Lung microvascular endothelial cell (primary cell): ENCODE measurements at places on chromosomes 2 and 18.
A peak's percentile ranks its signal among the peaks of the same experiment; 100 is the strongest.

GRCh38 chr2:229431327-229431954 is 160.4 kb upstream of the PID1 start:
- peak; percentile 78 for DNase-seq

GRCh38 chr2:172549131-172549530 is 6.8 kb upstream of the PDK1 start:
- no peak for DNase-seq

GRCh38 chr2:202317080-202317857 is 51.7 kb downstream of the NOP58 start:
- peak; percentile 92 for DNase-seq

GRCh38 chr18:48137374-48138081 is 207.1 kb upstream of the SMAD2 start:
- no peak for DNase-seq

- DNase-seq = peak; percentile 14
Measured at GRCh38 chr2:43708891-43709290, 32.7 kb upstream of the C1GALT1C1L start.

DNA sequence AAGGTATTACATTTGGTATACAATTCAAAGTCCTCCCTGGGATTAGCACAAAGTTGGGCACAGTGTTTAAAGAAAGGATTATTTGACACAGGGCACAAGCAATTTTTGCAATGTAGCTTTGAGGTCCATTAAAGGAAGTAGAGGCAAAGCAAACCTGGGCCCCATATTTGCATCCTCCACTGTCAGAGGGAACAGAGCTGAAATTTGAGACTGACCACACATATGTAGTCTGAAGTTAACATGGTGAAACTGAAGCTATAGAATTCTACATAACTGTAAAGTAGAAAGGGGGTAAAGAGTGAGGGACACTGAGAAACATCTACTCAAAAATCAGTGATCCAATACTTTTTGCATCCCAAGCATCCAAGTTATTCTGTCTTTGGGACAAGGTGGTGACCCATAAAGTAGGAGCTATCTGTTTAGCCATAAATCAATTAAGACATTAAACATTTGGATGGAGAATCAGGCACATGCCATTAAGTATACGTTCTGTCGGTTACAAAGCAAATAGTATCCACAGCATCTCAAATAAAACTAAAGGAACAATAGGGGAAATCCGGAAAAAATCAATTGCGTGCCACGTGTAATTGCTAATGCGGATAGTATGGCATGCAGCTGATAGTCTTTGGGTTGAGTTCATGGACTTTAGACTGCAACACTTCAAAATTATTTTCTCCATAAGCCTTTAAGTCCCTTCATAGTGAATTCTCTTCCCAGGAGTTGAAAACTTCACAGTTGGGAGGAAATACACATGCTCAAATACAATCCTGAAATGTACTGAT is 72.6 kb downstream of the PLEKHM3 start:
- no peak for DNase-seq

- DNase-seq = no peak
Measured at GRCh38 chr2:203706403-203706802, at the start of gene CD28. TSS of gene CD28 (plus strand) at chr2:203706639. CDS start at chr2:203706697, 58 bp downstream.

- peak; percentile 69 for DNase-seq
Measured at GRCh38 chr2:636641-637405, 40.4 kb downstream of the TMEM18 start.

- DNase-seq = no peak
Measured at GRCh38 chr2:36677996-36678605, 18.4 kb upstream of the VIT start.

DNA sequence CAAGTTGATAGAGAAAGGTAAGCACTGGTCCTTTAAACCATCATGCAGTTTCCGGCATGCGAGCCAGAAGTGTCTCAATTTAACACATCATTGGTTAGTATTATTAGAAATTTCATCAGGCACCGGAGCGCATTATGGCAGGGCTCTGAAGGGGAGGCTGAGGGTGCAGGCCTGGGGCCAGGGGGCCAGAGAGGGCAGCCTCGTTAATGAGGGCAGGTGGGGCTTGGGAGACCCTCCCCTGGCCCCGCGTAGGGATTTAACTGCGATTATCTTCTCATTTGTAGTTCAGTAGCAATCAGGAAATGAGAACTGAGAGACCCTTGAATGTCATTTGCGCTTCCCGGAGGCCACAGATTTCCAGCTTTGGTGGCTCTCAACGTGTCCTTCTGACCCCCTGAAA is 246.4 kb downstream of the KLHL29 start:
- no peak for DNase-seq

DNA sequence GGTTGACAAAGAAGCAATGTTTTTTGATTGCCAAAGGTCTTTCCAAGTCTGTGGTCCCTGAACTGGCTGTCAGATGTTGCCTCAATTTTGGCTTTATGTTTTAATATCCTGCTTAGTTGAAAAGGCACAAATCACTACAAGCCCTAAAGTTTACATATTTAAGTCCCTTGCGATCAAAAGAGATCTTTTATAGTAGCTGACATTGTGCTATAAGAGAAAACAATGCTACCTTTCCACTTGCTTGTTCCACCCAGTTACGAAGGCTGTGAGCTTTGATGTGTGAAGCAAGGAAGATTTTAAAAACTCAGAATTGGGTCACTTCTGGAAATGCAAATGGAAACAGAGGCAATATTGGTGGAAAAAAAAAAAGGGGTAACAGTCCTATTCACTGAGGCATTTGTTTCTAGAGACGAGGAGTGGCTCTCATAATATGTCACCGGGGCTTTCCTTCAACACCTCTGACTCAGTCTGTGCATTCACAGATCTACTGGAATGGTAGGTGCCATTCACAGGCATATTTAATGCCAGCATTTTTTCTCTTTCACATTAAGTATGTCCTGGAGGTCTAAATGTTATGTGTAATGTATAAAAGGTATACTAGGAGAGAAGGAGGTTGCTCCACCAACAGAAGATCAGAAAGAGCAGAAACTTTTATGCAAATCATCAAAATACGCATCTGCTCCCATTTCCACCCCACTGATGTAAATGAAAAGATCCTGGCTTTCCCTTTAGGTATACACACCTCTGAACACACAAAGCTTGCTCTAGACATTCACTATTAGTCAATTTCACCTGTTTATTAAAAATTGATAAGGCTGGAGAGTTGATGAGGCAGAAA is 91.8 kb downstream of the TGIF1 start:
- DNase-seq = no peak

DNA sequence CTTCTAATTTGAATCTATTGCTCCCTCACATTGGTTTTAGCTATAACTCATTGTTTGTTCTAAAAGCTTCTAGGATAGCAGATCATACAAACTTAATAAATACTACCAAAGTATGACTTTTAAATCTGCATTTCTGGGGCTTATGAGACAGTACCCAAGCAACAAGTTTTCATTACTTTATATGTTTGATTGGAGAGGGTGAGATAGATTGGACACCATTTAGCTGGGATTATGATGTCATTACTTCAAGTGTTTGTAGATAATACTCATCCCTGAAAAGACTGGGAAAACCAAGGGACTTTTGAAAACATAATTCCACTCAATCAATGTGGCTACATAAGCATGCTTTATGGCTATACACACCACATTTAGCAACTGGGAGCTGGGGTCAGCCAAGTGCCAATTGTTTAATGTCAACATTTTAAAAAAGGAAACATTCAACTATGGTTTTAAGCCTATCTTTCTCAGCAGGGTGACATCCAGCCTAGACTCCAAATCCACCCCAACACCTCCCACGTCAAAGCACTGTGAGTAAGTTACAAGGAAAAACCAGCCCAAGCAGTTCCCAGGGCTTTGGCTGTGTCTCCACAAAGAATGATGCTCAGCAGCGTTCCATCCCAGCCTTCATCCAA is 119.9 kb downstream of the ETAA1 start:
- DNase-seq = peak; percentile 18

DNA sequence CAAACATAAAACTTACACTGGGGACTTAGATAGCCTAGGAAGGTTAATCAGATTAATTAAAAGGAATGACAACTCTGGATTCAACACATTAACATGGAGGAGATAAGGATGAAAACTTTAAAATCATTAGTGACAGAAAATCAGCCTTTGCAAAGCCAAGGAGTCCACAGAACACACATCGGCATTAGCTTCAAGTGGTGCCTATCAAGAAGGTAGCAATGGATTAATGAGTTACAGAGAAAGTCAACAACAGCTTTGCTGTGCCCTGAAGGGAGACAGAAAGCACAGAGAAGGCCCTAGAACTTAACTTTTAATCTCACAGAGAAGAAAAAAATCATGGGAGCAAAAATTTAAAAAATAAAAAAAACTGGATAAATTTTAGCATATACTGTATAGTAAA is 88.6 kb downstream of the KCNH7 start:
- DNase-seq = no peak

DNA sequence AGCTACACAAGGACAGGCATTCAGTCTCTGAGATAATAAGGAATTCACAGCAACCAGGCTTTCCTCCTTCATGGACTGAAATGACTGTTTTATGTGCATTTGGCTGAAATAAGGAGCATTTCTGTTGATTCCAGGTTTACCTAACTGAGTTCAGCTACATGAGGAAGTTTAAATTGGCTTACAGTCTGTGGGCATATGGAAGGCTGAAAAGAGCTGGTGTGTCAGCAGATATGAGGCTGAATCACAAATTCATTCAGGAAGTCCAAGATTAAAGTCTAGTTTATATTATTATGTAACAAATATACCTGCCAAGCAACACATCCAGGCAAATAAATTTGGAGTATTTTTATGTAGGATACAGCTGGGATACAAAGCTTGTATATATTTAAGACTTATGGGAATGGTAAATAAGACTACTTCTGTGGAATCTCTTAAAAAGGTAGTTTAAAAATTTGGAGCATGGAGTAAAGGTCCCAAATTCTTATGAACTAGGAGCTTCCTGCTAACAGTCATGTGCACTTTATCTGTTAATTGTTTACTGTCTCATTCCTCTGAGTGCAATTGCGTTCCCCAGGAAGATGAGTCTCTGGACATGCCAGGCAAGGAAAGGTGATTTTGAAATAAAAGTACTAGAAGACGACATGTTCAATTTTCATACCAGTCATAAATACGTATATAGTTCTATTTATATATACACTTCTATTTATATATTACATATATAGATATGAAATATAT is 53.0 kb downstream of the ZC3H8 start:
- peak; percentile 25 for DNase-seq

DNA sequence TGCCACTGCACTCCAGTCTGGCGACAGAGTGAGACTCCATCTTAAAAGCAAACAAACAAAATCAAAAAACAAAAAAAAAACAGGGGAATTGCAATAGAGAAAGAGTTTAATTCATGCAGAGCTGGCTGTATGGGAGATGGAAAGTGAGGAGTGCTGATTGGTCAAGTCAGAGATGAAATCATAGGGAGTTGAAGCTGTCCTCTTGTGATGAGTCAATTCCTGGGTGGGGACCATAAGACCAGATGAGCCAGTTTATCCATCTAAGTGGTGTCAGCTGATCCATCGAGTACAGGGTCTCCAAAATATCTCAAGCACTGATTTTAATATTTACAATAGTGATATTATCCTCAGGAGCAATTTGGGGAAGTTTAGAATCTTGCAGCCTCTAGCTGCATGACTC is 45.3 kb downstream of the FRZB start:
- no peak for DNase-seq

GRCh38 chr2:212974692-212975091 is 176.7 kb downstream of the IKZF2 start:
- DNase-seq = no peak

DNA sequence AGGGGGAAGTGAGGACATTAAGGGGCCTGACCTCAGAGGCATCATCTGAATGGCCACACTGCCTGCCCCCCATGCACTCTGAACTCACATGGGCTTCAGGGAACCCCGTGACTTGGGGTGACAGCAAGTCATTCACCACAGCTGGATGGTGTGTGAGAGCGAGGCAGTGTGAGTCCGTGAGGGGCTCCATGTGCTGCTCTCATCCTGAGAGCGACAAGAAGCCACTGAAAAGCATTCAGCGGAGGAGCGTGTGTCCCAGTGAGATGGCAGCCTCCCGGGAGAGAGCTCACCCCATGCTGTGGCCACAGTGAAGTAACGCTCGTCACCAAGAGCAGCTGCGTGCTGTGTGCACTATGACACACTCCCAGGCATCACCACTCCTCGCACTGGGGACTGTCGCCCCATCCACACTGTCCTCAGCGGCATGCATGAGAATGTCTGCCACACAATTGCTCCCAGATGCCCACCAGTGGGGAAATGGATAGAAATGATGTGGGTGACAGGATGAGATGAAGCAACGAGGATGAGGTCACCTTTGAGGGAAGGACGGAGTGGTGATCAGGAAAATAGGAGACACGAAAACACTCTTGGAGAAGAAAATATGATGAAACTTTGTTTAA is 213.0 kb upstream of the RAB6C start:
- no peak for DNase-seq

DNA sequence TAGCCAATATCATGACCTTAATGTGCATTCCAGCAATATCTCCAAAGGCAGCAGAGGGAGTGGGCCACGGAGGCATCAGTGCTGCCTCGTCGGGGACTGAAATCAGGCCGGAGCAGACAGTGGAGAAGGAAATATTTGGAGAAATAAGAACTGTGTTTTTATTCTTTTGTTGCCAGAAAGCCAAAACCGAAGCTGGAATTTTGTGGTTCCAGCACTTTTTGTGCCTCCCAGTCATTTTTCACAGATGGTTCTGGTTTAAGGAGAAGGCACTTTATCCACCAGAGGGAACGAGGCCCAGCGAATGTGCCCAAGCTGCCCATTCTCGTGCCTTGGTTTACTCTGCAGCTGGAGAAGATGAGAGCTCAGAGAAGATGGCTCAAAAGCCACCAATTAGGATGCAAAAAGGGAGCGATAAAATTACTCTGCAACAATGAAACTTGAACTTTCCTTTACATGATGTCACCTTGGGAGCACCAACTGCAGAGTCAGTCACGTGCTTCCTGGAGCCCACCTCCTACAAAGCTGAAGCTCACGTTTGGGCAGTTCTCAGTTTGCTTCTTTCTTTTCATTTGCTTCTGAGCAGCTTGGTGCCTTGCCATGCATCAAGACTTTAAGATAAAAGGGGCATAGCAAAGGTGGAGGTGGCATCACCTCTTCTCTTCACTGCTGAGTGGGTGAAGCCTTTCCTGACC is 288.7 kb downstream of the LPIN1 start:
- no peak for DNase-seq

DNA sequence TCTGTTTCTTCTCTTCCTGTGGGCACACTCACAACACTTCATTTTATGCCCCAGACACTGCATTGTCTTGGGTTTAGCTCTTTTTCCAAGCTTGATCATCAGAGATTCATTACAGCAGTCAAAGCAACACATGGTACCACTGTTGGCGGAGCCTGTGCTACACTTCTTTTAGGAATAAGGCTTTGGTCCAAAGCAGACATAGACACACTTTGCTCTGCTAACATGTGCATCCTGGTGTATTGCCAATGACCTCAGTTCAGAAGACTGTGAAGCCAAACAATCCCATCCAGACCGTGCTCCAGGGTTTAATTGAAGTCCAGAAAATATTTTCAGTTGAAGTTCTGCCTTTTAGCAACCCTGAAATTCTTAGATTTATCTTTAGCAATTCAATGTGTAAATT is 354.6 kb upstream of the RAB12 start:
- no peak for DNase-seq

DNA sequence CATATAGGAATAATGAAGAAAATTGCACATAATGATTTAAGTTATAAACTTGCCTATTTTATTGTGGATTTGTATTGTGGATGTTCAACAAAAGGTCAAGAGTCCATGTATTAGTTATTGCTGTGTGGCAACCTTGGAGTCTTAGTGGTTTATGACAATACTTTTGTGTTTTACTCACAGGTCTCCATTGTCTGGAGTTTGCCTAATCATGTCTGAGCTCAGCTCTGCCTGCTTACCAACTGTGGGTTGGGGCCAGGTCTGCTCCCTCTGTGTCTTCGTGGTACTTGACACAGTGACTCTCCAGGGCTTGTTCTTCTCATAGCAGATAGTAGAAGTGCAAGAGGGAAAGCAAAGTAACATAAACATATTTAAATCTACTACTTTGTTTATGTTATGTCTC is 382.5 kb downstream of the CBLN2 start:
- no peak for DNase-seq
